T-helper 2 cell treated with Interferon-gamma antibody and Interleukin-4, amounts not matched to agents 5 μg/mL and 100 μg/mL, for 36 hours (primary cell): ENCODE measurements at places on chromosomes 6 and 20.

DNA sequence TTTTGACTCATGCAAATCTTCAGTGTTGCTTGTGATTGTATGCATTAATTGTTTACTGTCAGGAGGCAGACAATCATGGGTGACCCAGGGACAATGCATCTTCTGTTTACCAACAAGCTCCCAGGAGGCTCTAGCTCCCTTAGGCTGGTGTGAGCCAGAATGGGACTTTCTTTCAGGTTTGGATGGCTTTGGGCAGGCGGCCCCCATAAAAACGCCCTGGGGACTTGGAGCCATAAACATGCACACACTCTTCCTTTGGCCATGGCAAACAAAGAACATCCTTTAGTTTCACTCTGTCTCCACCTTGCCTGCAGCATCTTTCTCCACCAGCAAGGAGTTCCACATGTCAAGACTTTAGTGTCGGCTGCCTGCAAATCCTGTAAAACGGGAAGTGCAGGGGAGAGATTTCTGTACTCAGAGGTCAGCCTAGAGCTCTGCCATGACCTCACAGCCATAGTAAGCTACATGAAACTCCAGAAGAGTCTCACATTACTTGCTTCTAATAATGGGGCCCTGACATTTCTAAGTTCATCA lies 127.6 kb downstream of the MAP3K7 start:
- DNase-seq, result no peak

GRCh38 chr6:11246722-11247121 lies 14.3 kb upstream of the NEDD9 start:
- no peak for DNase-seq

- no peak for DNase-seq
Observed at GRCh38 chr6:10478187-10479040, 42.7 kb upstream of the GCNT2 start.

GRCh38 chr6:8628736-8629135 lies 193.4 kb upstream of the SLC35B3 start:
- DNase-seq, result no peak

GRCh38 chr6:148523048-148523447 lies 180.4 kb downstream of the SASH1 start:
- DNase-seq, result no peak

GRCh38 chr20:24469894-24470745 lies 691 bp downstream of the SYNDIG1 start:
- no peak for DNase-seq

DNA sequence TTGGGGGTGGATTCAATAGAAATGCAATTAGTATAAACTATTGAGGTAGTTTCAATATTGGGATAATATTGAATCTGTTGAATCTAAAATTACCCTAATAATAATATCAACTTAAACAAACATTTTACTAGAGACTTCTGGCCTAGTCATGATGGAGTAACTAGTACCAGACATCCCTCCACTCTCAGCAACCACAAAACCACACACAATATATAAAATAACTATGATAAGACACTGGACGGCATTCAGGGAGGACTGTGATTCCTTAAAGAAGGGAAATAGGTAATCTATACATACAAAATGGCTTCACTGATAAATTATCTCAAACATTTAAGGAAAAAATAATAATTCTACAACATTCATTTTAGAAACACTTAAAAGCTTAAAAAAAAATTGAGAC lies 38.9 kb upstream of the TMEM14A start:
- DNase-seq, result no peak

GRCh38 chr20:43477619-43478018 lies 19.9 kb downstream of the SRSF6 start:
- DNase-seq, result no peak

DNA sequence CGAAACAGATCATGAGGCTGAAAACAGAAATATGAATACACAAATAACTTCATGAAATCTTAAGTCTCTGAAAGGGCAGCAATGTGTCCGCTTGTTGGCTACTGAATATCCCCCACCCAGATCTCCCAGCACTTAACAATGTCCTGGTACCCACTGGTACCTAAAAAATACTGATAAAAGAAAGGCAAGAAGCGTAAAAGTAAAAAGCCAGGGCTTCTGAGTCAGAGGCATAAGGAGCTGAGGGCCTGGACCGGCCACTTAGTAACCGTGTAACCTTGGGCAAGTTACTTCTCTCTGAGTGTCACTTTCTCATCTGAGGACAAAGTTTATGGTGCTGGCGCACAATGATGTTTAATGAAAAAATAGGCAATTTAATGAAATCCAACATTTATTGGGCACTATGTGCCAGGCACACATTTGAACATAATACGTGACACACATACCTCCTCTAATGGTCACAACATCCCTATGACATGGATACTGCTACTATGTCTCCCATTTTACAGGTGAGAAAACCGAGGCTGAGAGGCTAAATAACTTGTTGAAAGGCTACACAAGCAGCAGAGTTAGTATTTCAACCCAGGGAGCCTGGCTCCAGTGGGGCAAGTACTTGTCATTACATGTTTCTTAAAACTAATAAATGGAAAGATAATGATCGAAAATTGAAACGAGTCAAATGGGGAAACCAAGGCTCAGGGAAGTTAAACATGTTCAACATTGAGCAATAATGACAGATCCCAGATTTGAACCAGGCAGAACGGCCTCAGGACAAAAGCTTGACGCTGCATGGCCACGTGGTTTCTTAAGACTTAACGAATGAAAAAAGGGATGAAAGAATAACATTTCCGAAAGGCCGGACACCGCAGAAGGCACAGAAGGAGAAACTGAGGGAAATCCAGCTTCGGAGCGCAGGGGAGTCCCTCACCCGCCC lies 828 bp downstream of the TP53RK start:
- no peak for DNase-seq

DNA sequence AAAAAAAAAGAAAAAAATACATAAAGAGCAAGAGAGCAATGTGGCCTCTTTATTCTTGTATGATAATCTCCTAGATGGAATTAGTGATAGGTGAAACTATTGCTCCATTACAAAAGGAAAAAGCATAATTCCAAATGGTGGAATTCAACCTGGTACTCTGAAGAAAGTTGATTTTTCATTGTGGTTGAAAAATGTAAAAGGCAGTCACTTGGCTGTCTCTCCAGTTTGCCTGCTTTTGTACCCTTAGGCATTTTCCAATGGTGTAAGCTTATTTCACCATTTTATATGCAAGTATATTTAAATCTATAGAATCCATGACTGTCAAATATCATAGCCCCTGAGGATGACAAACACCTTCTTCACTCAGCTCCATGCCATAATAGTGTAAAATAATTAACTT lies 38.8 kb upstream of the PKHD1 start:
- DNase-seq, result no peak

- no peak for DNase-seq
Observed at GRCh38 chr6:157845493-157846259, 22.6 kb downstream of the SNX9 start.

GRCh38 chr6:84560436-84561390 lies 203.7 kb downstream of the TBX18 start:
- DNase-seq, result no peak

- DNase-seq, result no peak
Observed at GRCh38 chr6:26392932-26393636, 9.0 kb upstream of the BTN3A1 start.

GRCh38 chr6:20837189-20837588 lies 302.9 kb downstream of the CDKAL1 start:
- no peak for DNase-seq

DNA sequence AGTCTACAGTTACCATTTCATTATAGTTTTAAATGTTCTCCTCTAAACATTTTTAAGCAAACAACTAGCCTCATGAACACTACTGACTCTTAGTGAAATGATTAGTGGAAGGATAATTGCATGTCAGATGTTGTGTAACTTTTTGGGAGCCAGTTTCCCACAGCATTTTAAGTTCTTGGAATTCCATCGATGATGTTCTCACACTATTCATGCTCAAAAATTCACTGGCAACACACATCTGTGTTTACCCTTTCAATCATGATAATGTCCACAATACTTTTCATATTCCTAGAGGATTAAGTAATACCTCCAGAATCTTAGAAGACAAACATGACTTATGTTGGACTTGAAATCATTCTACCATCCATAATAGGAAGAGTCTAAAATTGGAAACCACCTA lies 678.1 kb upstream of the ID4 start:
- DNase-seq, result no peak

DNA sequence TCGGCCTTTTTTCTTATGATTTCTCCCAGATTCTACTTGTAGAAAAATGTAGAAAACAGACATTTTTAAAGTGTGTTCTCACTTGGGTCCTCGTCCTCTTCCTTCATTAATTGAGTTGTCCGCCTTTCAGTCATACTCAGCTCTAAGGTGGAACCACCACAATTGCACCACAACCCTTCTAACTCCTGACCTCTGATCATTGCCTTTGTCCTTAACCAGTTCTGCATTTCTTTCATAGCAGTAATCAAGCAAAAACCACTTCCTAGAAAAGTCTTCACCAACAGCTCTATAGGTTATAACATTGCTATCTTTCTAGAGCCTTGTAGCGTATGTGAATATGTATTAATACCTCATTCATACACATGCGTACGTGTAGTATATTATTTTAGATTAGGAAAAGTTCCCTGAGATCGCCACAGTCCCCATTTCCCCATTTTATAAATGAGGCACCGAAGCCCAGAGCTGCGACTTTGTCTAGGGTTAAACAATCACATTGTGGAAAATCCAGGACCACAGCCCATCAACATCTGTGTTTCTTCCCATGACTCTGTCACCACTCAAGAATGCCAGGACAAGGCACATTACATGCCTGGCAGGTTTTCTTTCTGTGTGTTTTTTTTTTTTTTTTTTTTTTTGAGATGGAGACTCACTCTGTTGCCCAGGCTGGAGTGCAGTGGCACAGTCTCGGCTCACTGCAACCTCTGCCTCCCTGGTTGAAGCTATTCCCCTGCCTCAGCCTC lies 175.5 kb downstream of the BTBD3 start:
- no peak for DNase-seq

GRCh38 chr6:106450653-106451052 lies 90.1 kb downstream of the CRYBG1 start:
- no peak for DNase-seq

GRCh38 chr6:158789115-158789917 lies 29.9 kb downstream of the EZR start:
- no peak for DNase-seq

DNA sequence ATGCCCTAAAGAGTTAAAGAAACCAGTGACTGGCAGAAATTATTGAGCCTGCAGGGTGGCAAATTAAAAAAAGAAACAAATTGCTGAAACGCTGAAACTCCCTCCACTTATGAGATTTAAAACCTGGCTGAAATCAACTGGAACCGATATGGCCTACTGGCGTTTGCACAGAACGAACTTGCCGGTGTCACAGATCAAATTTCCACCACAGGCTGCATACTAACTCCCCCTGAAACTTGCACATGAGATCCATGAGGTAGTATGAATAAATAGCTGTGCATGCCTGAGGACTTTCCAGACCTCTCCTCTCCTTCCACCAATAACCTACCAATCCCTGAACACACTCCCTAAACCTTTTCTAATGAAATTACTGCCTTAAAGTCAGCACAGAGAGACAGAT lies 150.4 kb downstream of the RNGTT start:
- DNase-seq, result no peak
